Posterior vena cava (tissue), 2 donors: ENCODE measurements at places on chromosomes 1 and 21.

DNA sequence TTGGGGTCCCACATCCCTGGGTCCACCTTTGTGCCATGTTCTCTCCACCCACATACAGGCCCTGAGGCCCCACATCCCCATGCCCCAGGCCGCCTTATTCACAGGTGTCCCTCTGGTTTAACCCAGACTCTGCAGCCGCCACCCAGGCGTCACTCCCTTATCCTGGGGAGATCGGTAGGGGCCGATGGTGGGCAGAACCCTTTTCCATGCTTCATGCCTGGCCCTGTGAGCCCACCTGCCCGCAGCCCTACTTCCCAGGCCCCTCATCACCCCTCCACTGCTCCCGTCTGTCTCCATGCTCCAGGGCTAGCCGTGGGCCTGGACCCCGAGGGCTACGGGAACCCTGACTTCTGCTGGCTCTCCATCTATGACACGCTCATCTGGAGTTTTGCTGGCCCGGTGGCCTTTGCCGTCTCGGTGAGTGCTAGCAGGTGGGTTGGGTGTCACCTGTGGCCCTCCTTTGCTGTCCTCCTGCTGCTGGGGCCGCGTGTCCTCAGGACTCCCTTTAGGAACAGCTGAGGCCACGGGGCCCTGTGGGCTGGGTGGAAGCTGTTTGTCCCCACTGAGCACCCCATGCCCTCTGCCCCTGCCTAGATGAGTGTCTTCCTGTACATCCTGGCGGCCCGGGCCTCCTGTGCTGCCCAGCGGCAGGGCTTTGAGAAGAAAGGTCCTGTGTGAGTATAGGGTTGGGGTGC lies 12.2 kb downstream of the PSRC1 start:
- peak; percentile 71 for DNase-seq

GRCh38 chr1:153217212-153217611 lies at the start of gene PRR9:
PRR9 (plus strand) TSS chr1:153217584; CDS start chr1:153218145, 561 bp downstream.
- DNase-seq: no peak

GRCh38 chr1:83763361-83764095 lies 235.4 kb downstream of the TTLL7 start:
- no peak for DNase-seq

GRCh38 chr1:6275826-6276782 lies 15.2 kb upstream of the GPR153 start:
- DNase-seq: peak; percentile 88

- DNase-seq: peak; percentile 46
Measured at GRCh38 chr1:29631836-29632805, 395.8 kb downstream of the PTPRU start.
